ENCODE measurements at places on chromosomes 12 and 14.

DNA sequence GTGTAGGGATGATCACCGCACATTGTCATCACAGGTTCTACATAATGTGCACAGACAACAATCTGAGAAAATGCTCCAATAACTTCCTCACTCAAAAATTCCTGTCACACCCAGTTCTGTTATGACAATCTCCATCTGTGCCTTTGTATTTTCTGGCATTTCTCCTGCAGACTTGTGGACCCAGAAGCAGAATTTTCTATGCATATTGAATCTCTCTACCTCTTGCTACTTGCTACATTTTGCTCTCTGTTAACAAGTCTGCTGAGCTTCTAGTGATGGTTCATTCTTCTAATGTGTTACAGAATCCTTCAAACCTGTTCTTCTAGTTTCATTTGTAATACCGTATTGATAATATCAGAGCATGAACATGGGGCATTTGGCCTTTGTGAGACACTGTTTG lies 127.8 kb upstream of the PTPRQ start:
- no peak for DNase-seq

GRCh38 chr14:53032161-53032803 lies 81.4 kb upstream of the FERMT2 start:
- DNase-seq = no peak

DNA sequence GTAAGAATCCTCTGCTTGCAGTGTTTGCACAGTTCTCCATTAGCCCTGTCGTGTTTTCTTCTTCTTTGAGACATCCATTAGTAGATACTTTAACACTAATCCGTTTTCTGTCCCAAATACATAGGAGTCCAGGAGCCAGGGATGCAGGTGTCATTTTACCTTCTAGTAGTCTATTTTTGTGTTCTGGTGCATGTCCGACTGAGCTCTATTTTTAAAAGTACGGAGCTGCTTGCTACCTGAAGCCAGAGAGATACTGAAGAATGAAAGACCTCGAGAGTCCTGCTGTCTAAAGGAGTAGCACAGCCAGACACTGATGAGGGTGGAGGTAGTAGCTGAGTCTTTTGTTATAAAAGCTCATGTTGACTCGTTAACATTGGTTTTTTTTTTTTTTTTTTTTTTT lies 31.7 kb downstream of the PDE3A start:
- DNase-seq = no peak

DNA sequence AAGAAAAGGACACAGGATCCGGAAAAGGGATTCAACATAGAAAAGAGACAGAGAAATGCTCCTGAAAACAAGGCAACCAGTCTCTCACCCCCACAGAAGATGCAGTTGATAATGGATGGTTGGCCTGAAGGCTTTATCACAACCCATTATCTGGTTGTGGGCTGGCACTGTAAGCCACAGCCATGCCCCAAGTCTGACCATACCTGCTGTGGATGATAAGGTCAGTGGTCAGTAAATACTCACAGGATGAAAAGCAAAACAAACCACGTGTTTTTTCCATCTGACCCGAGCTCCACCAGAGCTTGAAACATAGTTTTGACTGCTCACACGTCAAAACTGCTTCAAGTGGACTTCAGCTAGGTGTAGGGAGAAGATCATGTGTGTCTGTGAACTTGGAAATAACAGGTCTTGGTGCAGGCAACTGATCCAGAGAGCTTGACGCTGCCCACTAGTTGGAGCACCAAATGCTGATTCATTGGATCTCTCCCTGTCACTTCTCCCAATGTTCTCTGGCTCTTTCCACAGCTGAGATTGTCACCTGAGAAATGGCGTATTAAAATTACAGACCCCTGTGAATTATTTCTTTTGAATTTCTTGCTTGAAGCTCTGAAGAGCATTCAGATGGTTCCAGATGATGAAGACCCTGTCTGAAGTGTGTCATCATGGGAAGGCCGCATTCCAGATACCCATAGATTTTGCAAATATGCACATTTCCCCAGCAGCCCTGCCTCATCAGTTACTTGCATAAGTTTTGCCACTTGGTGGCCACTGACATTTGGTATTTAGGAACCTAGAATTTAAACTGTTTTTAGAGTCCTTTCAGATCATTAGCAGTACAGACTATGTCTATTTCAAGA lies 8.5 kb downstream of the TMEM233 start:
- DNase-seq = no peak
